ENCODE measurements at places on chromosomes 2 and 18. TPM values are rescaled to one million over a fixed set of nuclear protein-coding genes. Genes with fewer than 3 reads are reported as not detected.

Gene KCTD1
- 34.7 TPM for total RNA-seq

Gene POTEJ
- total RNA-seq: not detected

Gene GULP1
- 38.4 TPM for total RNA-seq

Gene UGT1A8
- total RNA-seq: not detected

Gene FAM161A
- 8.2 TPM for total RNA-seq

Gene RTTN
- total RNA-seq: 5.2 TPM

Gene C1GALT1C1L
- 1.7 TPM for total RNA-seq

Measured in A549 treated with CORT108297 at 1 μM for 4 hours (cell line).